ENCODE measurements at places on chromosomes 7 and 10.

GRCh38 chr7:6482743-6483119 is 35.0 kb upstream of the DAGLB start:
- no peak for DNase-seq

DNA sequence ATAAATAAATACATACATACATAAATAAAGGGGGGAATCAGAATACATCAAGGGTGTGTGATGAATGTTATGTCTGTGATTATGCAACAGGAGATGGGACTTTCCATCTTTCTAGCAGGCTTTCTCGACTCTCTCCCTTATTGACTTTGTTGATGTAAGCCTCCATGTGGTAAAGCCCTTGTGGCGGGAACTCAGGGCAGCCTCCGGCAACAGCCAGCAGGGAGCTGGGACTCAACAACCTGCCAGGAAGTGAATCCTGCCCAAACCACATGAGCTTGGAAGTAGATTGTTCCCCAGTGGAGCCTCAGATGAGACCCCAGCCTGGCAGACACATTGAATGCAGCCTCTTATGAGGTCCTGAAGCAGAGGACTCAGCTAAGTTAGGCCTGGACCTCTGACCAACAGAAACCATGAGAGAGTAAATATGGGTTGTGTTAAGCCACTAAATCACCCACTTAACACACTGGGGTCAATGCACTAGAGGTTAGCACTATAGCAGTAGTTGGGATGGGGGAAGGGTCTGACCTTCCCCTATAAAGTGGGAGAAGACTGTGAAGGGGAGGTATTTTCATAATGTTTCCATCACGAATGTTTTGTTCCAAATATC is 104.0 kb downstream of the JCAD start:
- no peak for DNase-seq

- no peak for DNase-seq
Observed at GRCh38 chr10:96337106-96337505, 21.7 kb downstream of the OPALIN start.

GRCh38 chr7:138842111-138842510 is 44.1 kb upstream of the ATP6V0A4 start:
- DNase-seq, result no peak

DNA sequence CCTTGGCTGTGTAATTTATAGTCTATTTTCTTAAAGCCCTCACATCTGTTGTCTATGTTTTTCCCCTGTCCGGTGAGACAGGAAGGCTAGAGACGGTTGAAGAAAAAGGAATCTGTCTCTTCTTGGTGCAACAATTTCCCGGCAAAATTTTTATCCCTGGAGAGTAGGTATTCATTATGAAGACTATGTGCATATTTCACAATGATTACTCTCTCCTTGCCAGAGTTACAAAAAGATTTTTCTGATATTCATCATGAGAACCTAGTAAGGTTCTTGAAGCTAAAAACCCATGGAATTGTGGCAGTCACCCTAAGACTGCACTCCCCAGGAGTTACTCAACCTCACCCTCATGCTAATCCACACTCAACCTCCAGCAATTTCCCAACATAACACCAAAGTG is 55.0 kb upstream of the GHITM start:
- no peak for DNase-seq

DNA sequence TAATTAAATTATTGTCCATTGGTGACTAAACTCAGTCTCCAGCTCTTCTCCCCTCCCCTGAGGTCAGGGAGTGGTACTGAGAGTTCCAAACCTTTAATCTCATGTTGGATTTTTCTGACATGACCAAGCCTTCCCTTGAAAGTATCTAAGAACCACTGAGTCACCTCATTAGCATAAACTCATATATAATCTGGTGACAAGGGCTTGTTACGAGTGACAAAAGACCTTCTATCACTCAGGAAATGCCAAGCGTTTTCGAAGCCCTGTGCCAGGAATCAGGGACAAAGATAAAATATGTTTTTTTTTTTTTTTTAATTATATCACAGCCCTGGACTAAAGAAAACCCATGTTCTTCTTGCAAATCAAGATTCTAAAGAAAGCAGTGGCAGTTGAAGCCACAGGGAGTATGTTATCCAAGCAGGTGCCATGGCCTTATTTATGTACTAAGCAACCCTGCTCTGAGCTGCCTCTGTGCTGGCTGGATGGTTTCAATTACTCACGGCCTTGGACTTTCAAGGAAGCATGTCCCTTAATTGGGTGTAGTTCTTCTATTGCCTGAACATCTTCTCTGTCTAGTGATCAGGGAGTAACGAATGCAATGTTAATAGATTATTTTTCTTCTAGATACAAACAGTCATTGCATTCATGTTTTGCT is 169.0 kb upstream of the PRKCQ start:
- no peak for DNase-seq

DNA sequence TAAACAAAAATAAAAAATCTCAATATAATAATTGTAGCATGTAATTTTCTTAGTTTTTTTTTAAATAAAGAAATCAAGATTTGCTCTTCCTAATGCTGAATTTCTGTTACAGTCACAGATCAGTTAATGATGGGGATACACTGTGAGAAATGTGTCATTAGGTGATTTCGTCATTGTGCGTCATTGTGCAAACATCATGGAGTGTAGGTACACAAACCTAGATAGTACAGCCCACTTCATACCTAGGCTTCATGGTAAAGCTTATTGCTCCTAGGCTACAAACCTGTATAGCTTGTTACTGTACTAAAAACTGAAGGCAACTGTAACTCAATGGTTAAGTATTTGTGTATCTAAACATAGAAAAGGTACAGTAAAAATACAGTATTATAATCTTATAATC is 74.4 kb upstream of the LSM8 start:
- no peak for DNase-seq

- no peak for DNase-seq
Observed at GRCh38 chr7:156446990-156447389, 193.6 kb upstream of the RNF32 start.

- no peak for DNase-seq
Observed at GRCh38 chr7:25181532-25181931, 46.8 kb downstream of the NPVF start.

- DNase-seq, result no peak
Observed at GRCh38 chr7:150648353-150649079, 16.3 kb upstream of the GIMAP6 start.

- DNase-seq, result no peak
Observed at GRCh38 chr10:1316809-1317143, 260.6 kb downstream of the WDR37 start.

DNA sequence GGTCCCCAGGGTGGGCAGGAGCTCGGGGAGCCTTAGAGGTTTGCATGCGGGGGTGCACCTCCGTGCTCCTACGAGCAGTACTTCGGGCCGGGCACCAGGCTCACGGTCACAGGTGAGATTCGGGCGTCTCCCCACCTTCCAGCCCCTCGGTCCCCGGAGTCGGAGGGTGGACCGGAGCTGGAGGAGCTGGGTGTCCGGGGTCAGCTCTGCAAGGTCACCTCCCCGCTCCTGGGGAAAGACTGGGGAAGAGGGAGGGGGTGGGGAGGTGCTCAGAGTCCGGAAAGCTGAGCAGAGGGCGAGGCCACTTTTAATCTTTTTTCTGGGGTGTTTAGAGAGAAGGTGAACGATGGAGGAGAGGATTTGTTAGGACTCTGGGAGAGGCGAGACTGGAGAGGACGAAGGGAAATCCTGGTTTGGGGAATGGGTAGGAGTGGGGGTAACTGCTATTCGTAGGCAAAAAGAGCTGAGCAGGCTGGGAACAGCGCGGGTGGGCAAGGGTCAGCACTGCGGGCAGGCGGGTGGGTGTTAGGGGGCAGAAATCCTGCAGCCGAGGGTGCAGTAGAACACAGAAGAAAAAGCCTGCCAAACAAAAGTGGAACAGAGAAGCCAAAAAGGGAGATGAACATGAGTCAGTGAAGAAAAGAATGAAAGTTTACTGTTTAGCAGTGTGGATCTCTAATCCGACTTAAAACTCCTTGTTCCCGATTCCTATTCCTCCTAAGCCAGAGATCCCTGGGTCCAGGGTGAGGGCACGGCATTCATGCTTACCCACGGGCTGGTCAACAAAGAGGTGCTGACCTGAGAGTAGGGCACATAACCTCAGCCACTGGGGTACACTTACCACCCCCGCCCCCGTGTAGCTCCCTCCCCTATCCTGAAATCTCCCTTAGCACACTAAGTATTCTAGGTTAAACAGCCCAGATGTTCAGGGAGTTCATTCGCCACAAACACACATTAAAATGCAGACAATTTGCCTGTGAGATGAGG is 26.9 kb downstream of the PRSS2 start:
- no peak for DNase-seq

GRCh38 chr7:123573341-123573740 is 15.7 kb upstream of the NDUFA5 start:
- no peak for DNase-seq

DNA sequence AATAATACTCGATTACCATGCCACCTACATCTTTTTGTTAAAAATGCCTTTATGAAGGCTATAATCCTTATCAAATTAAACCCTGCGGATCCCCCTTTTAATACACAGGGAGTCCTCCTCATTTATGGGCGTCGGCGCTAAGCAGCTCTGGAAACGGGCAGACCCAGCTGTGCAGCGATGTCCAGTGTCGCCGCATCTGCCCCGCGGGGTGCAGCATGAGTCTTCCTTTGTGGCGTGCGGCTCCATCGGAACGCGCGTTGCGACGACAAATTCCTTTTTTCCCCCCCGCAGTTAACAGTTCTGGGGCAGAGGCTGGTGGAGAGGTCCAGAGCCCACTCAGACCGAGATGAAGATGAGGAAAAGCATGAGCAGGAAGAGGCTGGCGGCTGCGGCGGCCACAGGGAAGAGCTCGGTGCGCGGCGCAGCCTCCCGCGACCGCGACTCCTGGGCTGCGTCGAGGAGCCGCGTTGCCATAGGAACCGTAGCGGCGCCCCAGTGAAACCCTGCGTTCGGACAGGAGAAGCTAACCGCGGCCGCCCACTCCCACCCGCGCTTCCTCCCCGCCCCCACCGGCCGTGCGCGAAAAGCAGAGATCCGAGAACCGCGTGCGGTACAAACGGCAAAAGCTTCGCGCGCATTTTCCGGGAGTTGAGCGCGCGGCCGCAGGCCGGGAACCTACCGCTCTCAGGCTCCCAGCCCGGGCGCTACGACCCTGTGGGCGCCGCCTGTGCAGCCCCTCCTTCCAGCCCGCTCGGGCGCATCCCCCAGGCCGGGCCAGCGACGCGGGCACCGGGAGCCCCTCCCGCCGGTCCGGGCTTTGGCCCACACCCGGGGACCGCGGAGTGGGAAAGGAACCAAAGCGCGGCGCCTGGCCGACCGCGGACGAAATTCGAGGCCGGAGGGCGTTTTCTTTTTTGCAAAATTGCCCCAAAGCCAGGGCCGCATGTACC is 130.6 kb downstream of the SPAG6 start:
- no peak for DNase-seq

- DNase-seq, result no peak
Observed at GRCh38 chr10:42827201-42827600, 44.6 kb downstream of the BMS1 start.

- no peak for DNase-seq
Observed at GRCh38 chr10:29620112-29620690, 14.6 kb downstream of the SVIL start.

DNA sequence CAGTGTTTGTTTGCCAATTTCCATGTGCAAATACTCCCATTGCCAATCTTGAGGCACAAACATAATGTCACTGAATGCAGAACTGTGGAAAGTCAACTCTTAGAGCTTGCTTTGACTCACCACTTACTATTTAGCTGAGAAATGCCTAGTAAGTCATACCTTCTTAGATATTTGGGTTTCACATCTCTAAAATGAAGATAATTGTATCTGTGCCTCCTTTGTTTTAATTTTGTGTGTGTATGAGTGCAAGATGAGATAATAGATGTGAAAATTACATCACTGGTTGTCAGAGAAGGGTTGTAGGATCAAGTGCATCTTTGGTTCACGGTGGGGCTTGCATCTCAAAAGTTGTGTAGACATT is 407.5 kb downstream of the INHBA start:
- no peak for DNase-seq

DNA sequence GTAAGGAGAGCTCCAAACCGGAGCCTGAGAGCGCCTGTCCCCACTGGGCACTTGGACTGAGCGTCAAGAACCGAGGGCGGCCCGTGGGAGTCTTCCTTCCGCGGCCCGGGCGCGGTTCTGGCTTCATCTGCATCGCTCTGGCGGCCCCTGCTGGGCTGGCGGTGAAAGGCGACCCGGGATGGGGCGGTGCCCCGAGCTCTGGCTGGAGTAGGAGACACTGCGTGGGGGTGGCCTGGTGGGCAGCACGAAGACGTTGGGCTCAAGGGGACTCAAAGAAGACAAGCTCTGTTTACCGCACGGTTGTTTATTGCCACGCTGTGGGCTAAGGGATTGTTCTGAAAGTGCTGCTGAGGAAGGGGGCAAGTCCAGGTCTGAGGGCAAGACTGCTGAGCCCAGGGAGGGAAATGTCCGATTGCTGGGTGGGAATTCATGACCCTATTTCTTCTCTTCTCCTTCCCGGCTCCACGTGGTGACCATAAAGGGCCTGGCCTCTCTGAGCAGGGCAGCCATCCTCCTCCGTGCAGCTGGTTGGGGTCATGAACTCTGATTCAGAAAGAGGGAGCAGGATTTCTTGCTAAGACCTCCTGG is 29.8 kb downstream of the PLAU start:
- DNase-seq, result no peak

- no peak for DNase-seq
Observed at GRCh38 chr10:14397066-14397465, 66.3 kb upstream of the FRMD4A start.

GRCh38 chr10:62082729-62083411 is 181.4 kb downstream of the ARID5B start:
- peak; percentile 55 for DNase-seq

DNA sequence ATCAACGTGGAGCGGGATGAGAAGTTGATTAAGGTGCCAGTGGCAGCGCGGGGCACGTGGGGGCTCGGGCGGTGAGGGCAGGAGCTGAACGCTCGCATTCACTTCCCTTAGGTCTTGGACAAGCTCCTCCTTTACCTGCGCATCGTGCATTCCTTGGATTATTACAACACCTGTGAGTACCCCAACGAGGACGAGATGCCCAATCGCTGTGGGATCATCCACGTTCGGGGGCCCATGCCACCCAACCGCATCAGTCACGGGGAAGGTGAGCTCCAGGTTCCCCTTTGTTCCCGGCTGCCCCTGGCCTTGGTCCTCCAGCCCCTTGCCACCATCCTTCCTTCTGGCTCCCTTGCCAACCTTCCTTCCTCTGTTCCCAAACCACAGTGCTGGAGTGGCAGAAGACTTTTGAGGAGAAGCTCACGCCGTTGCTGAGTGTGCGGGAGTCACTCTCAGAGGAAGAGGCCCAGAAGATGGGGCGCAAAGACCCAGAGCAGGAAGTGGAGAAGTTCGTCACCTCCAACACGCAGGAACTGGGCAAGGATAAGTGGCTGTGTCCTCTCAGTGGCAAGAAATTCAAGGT is 2.5 kb downstream of the UFSP1 start:
- DNase-seq, result no peak

DNA sequence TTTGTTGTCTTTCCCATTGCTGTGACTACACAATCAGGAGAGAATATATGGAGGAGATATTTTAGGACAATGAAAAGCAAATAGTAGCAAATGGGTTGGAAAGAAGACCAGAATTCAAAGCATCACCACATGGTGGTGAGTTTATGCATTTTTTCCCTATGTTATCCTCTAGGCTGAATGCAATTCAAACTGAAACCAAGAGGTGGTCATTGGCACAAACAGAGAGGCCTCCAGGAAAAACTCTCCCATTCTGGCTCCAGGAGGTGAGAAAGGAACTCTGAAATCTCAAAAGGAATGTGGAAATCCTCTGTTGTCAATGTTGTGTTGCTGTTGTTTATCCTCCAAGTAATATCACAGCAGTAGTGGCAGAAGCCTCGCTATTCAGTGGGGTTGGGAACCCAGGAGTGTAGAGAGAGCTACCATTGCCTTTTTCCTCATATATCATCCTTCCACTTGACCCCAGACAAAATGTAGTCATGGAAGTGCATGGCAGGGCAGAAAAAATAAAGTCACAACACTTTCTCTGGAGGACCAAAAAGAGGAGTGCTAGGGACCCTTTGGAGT is 819.1 kb downstream of the GRID1 start:
- no peak for DNase-seq

GRCh38 chr10:116868722-116869121 is 19.4 kb downstream of the ENO4 start:
- DNase-seq, result no peak

All from NCI-H2081 (cell line).